ENCODE measurements at places on chromosomes 4 and X. TPM values are rescaled to one million over a fixed set of nuclear protein-coding genes. Genes with fewer than 3 reads are reported as not detected.

RBM47 gene
- total RNA-seq, result 4.4 TPM

ERCC6L gene
- 11.3 TPM for total RNA-seq

VEGFC gene
- not detected for total RNA-seq

DNA sequence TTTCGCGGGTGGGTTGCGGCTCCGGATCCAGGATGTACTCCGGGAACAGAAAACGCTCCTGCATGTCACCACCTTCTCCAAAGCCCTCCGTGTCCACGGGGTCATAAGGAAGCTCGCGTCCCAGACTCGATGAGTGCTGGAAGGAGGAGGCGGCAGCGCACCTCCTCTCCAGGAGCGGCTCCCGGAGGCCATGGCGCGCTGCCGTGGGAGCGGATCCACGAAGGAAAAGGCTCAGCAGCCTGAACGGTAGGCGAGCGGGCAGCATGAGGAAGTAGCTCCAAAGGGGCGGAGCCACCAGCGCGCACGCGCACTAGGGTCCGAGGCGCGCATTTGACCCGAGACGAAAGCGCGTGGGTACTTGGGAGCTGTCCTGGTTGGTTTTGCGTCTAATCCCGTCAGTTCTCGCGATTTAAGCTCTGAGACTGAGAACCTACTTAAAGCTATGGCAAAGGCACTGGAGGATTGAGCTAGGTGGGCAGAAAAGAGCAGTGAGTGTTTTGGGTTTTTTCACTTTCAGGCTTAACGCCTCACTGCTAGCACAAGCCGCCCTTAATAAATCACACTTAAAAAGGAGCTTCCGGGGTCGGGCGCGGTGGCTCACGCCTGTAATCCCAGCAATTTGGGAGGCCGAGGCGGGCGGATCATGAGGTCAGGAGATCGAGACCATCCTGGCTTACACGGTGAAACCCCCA is at the start of gene NOA1:
Gene NOA1 (minus strand): TSS at position 286 of the 692 bp plus-strand sequence. CDS start 21 bp downstream, at position 265.
- peak within 1 kb of the TSS; percentile 97 for H3K27ac ChIP-seq
- peaks cover 51% of the 10 kb centered on the region for H3K4me1 ChIP-seq
- no peaks in the 10 kb centered on the region for H3K27me3 ChIP-seq
- peak within 1 kb of the TSS; percentile 88 for H3K4me3 ChIP-seq
- peak; percentile 98 for DNase-seq

DNA sequence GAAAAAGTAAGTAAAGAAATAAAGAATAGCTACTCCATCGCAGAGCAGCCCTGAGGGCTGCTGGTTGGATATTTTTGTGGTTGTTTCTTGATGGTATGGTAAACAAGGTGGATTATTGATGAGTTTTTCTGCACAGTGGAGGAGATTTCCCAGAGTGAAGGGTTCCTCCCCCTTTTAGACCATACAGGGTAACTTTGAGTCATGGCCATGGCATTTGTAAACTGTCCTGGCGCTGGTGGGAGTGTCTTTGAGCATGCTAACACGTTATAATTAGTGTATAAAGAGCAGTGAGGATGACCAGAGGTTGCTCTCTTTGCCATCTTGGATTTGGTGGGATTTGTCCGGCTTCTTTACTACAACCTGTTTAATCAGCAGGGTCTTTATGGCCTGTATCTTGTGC is 128.2 kb downstream of the ASMT start:
- H3K4me3 ChIP-seq, result no peak overlapping the region
- H3K4me1 ChIP-seq, result no peaks in the 10 kb centered on the region
- DNase-seq, result no peak
- H3K36me3 ChIP-seq, result peaks cover 51% of the 10 kb centered on the region
- no peaks in the 10 kb centered on the region for H3K27me3 ChIP-seq

GRCh38 chr4:26248647-26249046 is 72.2 kb upstream of the RBPJ start:
- H3K27me3 ChIP-seq, result peaks cover 4% of the 10 kb centered on the region
- H3K27ac ChIP-seq, result no peak overlapping the region
- H3K4me3 ChIP-seq, result no peak overlapping the region
- H3K36me3 ChIP-seq, result no peaks in the 10 kb centered on the region
- no peaks in the 10 kb centered on the region for H3K4me1 ChIP-seq

- H3K4me3 ChIP-seq, result peak overlapping the region; percentile 61
- no peaks in the 10 kb centered on the region for H3K27me3 ChIP-seq
- H3K4me1 ChIP-seq, result peaks cover 95% of the 10 kb centered on the region
- DNase-seq, result no peak
- peaks cover 41% of the 10 kb centered on the region for H3K36me3 ChIP-seq
- H3K27ac ChIP-seq, result peak overlapping the region; percentile 98
Observed at GRCh38 chr4:153523941-153524386, 57.8 kb downstream of the TMEM131L start.

DNA sequence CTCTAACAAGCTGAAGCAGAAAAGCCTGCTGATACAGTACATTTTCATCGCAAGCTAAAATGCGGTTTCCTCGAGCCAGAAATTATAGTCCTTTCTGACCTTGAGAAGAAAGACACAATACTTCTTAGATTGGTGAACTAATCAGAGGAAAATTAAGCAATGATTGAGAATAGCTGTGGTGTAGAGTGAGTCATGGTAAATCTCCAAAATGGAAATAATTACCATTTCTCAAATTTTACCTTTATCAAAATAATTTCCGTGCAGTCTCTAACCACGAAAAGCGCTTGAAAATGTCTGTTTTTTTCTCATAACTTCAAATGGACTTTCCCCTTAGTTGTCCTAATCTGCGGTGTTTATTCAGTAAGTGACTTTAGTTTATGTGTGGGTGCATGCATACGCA is 190.2 kb downstream of the CPE start:
- no peak overlapping the region for H3K27ac ChIP-seq
- H3K4me1 ChIP-seq, result no peaks in the 10 kb centered on the region
- no peak for DNase-seq
- no peak overlapping the region for H3K4me3 ChIP-seq
- peaks cover 8% of the 10 kb centered on the region for H3K27me3 ChIP-seq
- H3K36me3 ChIP-seq, result no peaks in the 10 kb centered on the region

DNA sequence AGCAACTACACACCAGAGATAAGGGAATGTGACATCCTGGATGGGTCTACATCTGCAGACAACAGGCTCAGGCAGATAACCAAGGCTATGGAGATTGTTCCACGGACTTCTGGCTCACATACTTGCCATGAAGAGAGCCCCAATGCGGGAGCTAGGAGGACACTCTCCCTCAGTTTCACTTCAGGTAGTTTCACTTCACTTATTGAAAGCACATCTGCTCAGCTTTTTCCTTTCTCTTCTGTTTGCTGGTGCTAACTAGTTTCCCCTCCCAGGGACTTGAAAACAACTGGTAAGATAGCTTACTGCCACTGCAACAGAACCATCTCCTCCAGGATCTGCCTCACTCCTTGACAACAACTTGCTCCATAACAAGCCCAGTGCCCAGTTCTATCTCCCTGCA is 1.4 kb upstream of the CT47C1 start:
- H3K4me3 ChIP-seq, result no peak overlapping the region
- DNase-seq, result no peak
- H3K27me3 ChIP-seq, result no peaks in the 10 kb centered on the region
